ENCODE measurements at places on chromosomes 11 and 22.

- DNase-seq, result no peak
Observed at GRCh38 chr11:103872748-103873147, 163.7 kb upstream of the DDI1 start.

DNA sequence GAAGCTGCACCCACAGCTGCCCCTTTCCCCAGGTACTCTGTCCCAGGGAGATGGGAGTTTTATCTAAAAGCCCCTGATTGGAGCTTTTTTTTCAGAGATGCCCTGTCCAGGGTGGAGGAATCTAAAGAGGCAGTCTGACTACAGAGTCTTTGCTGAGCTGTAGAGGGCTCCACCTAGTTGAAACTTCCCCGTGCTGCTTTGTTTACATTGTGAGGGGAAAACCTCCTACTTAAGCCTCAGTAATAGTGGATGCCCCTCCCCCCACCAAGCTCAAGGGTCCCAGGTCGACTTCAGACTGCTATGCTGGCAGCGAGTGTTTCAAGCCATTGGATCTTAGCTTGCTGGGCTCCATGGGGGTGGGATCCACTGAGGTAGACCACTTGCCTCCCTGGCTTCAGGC, 470.1 kb upstream of the LARGE1 start:
- DNase-seq, result no peak

DNA sequence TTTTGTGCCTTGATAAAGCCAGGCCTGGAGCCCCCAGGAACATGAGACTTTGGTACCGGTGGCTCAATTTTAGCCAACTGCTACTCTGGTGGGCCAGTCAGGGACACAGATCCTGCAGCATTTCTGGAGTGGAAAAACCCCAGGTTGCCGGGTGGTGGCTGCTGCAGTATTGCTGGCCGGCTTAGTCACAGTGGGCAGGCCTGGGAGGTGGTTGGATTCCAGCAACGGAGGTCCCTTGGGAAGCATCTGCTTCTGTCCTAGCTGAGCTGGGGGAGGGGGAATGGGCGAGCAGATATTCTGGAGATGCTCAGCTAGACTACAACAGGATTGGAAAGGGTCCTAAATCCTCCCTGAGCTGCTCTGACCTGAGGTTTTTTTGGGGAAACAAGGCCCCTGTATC, 31.6 kb upstream of the ACCSL start:
- DNase-seq, result no peak

DNA sequence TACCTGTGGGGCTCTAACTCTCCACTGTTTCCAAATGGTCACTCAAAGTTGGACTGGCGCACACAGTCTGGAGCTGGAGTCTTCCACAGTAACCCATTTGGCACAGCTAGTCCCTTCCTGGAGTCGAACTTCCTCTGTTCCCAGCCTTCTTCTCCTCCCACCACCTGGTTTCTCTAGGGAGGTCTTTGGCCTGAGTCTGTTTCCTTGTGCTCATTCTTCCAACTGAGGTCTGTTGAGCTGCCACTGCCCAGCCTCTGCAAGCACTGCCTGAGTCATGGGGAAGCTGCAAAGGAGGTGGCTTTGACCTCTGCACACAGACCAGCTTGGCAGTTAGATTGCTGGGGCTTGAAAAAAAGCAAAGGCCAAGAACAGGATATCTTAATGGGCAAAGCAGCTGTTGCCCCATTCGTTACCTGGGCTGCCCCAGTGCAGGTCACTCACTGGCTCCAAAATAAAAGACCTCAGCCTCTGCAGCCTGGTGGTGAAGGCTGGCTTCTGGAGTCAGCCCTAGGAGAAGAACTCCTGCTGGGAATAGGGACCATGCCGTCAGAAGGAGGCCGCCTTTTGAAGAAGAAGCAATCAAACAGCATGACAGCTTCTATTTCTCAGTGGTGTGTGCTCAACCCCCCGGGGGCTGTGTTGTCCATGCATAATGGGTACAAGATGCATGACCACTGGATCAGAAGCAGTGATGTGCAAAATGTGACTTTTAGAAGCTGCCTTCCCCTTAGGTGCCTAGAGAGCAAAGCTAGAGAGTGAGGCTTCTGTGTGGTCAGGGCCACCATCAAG, 3.0 kb downstream of the ADAMTS15 start:
- DNase-seq, result no peak

DNA sequence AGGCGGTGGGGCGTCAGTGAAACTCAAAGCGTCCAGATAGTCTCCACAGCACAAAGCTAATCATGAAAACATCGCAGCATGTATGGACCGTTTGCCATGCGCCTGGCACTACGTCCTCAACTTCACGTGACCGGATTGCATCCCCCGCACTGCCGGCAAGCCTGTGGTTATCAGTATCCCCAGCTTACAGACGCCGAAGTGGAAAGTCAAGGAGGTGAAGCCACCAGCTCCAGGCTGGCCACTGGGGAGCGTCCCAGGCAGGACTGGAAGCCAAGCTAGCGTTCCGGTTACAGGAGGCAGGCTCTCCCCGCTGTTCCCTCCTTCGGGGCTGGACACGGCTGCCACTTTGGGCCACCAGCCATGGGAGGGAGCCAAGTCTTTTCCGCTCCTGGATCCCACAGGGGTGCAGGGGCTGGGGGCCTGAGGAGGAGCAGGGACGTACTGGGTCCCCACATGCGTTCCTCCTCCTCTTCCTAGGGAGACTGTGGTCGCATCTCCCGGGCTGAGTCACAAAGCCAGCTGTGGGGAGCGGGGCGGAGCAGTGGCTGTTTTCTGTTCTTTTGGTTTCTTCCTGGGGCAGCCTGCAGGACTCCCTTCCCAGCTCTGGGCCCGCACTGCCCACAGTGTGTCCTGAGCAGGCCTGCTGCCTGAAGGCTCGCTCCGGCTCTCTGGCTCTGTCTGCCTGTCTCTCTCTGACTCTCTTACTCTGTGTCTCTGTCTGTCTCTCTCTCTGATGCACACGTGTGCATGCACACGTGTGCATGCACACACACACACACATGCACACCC, 4.3 kb upstream of the OSBPL5 start:
- no peak for DNase-seq
